ENCODE measurements at places on chromosomes 5 and 9.

DNA sequence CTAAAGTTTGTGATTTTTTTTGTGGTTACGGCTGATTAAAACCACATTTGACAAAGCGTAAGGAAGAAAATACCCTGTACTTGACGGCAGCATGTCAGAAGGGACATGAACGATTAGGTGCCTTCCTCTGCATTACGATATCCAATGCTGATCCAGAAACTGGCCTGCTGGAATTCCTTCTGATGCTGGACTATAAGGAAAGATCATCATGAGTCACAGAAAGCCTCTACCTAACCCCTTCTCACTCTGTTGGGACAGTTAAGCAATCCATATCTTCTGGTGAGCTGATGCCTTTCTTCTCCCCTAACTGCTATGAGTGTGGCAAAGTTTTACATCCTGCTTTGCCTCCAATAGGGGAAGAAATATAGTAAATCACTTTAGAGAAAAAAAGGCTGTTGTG, 78.4 kb upstream of the PAPPA start:
- DNase-seq = no peak

DNA sequence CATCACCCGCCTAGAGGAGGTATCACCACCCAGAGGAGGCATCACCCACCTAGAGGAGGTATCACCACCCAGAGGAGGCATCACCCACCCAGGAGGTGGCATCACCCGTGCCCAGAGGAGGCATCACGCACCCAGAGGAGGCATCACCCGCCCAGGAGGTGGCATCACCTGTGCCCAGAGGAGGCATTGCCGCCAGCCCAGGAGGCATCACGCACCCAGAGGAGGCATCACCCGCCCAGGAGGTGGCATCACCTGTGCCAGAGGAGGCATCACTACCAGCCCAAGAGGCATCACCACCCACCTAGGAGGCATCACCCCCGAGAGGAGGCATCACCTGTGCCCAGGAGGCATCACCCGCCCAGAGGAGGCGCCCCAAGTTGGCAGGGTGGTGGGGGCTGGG, 2.6 kb downstream of the NOTCH1 start:
- DNase-seq = no peak

GRCh38 chr5:32713770-32714381, 2.8 kb downstream of the NPR3 start:
- DNase-seq = no peak

DNA sequence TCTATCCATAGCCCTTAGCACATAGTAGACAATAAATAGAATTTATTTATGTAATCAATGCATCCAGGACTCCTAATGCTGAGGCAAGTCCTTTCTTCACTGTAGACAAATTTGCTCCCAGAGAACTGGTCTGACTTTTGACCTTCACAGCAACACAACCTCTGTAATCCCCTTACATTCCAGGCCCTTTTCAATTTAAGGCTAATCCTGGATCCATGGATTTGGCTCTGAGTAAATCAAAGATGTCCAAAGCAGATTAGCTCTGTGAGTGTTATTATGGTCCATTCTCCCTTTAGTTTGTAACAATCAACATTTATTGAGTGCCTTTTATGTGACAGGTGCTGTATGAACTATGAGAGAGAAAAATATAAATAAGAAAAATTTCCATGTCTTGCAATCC, 27.4 kb upstream of the TMC1 start:
- no peak for DNase-seq

GRCh38 chr5:87116825-87117512, 150.7 kb upstream of the RASA1 start:
- no peak for DNase-seq

DNA sequence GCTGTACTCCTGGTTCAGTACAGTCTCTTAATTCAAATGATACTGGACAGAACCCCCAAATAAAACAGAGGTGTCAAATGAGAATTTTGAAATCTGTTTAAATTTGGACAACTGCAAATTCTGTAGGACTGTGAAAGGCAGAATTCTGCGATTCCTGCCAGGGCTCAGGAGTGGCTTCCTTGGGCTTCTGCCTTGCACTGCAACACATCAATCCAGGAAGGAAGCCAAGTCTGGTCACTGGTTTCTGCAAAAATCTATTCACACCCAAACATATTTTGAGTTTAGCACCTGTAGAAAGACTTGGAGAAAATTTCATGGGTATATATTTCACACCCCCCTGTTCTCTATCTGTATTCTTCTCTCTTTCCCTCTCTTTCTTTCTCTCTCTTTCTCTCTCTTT, 37.5 kb upstream of the FST start:
- DNase-seq = no peak

GRCh38 chr5:175385691-175386362, 58.2 kb downstream of the DRD1 start:
- DNase-seq = no peak

- DNase-seq = no peak
These were observed 25.8 kb downstream of the DCP2 start for GRCh38 chr5:113002423-113002822.

DNA sequence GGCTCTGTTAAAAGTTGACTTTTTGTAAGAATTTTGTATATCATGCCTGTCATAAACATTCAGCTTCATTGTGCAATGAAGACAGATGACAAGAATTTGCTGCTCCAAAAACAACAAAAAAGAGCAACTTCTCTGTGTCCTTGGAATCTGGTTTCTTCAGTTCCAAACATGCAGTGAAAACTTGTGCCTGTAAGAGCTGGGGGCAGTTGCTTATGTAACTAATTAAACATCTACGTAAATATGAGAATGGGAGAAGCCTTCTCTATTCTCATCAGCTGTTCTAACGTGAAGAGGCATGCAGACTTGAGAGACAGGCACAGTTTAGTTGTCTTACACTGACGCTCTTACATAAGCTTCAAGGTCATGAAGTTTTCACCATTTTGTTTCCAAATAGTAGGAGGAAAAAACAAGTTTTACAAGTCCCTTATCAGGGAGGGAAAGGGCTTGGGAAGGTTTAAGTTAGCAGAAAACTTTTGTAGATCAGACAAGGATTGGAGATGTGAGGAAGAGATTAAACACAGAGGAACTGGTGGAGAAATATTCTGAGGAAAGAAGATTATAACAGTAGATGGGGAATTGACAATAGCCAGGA, 170.4 kb downstream of the RFK start:
- no peak for DNase-seq

GRCh38 chr5:57450991-57451876, 31.4 kb downstream of the ACTBL2 start:
- DNase-seq = no peak

DNA sequence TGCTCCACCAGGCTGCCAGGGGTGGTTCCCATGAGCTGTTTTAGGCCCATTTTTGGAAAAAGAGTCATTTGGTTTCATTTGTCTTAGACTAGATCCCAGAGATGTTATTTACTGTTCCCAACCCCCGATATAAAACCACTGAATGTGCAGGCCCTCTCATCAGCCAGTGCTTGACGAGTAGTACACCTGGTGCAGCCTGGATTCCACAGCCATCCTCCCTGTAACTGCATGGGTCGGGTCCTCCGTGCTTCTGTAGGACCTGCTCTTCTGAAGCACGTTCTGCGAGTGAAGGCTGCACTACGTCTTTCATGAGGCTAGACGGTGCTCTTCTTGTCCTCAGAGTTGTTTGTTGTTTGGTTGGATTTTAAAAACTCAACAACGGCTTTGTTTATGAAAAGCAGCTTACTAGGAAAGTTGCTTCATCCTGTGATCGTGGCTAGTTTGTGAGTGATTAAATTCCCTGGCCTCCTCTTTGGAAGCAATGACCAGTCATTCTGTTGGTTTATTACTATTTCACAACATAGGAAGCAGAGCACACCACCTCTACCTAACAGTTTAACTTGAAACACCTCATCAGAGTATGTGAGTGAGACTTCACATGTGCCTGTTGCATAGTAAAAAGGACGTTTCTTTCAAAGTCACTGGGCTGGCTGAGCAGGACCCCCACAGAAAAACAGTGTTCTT, 135.2 kb downstream of the AOPEP start:
- DNase-seq = no peak

DNA sequence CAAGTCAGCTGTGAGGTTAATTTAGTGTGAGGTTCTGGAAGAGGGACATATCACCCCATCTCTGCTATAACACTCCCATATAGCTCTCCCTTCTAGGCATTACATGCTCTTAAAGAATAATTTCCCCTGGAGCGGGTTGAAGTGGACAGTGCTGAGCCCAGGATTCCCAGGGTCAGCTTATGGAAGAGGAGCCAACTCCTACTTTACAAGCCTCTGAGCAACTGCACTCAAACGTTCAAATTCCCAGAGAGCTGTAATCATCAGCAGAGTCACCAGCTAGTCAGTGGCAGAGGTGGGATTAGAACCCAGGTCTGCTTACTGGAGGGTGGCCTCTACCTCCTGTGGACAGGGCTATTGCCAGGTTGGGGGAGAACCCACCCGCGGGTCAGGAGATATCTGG, 1.4 kb downstream of the NEURL1B start:
- DNase-seq = no peak

DNA sequence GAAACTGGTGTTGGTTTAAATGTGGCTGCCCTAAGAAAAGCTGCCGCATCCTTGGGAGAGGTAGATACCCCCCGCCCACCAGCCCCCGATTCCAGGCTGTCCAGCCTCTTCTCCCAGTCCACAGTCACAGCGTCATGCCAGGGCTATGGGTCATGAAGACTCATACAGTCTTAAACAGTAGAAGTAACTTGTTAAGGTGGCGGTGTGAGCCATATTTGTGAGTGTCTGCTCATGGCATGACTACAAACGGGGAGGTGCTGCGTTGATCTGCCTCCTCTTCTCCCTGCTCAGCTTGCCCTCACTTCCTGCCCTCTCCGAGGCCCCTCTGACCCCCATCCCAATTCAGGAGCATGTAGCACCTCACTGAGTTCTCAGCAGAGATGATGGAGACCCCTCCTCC, 20.8 kb downstream of the FGD3 start:
- no peak for DNase-seq

DNA sequence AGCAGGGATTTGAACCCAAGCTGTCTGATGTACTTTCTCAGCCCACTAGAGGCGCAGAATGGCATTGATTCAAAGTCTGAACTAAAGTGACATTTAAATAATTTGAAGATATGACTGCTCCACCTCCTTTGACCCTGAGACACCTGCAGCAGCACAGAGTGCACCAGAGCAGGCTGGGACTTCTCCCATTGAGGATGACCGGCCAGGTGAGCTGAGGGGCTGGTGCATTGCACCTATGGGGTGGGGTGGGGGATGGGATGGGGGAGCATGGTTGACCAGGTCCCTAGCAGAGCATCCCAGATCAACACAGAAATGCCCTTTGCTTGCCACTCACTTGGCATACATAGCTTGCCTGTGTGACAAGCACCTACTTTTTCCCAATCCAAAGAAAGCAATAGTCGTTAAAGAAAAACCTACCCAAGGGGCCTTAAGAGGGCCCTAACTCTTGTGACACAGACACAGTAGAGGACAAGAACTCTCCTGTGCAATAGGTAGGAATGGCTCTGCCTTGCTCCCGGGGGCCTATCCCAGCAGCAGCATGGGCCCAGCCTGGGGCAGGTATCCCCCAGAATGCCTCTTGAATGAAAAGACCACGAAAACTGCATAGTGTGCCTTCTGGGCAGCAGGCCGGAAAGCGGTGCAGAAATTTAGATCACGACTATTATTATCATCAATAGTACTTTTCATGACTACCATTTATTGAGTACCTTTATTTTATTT, 6.5 kb downstream of the SH3PXD2B start:
- no peak for DNase-seq

DNA sequence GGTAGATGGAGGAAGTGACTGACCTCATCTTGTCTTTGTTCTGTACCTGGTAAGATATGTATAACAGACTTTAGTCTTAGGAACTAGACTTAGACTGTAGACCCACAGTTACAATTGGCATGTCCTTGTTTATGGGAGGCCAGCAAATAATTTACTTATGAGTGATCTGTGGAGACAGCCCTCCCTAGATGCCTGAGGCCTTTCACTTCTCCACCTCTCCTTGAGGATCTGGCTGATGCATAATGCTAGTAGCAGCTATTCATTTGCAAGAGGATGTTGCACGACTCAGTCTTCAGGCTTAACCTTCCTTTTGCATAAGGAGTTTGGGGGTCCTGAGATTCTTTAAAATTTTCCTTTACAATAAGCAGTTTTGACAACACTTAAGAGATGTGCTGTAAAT, 100.7 kb downstream of the YTHDC2 start:
- no peak for DNase-seq

DNA sequence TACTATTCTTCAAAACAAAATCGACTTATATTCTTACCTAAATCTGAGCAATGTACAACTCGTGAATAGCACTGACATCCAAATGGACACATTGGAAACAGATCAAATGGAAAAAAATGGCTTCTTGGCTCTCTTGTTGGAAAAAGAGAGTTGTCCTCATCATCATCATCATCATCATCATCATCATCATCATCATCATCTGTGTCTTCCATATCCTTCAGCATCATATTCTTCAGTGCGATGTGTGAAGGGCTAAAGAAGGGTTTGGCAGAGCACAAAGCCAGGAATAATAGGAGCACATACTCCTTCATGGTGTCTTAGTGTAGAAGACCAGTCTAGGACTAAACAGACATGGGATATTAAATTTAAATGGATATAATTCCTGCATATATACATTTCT, 7.7 kb downstream of the ASPN start:
- DNase-seq = no peak

DNA sequence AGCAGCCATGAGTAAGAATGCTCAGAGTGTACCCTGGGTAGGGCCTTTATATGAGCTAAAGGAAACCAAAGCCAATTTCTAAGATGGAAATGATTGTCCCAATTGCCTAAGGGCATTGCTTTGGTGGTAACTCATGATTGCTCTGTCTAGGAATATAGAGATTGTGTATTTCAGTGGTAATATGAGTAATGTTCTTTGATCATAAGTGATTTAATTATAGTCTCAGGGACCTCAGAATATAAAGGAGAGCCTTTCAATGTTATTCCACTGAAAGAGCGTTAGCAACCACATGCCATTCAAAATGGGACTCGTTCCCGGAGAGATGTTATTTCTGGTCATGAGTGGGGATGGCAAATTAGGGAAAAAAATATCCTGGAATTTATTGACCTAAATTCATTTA, 340.5 kb downstream of the ARHGEF28 start:
- no peak for DNase-seq

DNA sequence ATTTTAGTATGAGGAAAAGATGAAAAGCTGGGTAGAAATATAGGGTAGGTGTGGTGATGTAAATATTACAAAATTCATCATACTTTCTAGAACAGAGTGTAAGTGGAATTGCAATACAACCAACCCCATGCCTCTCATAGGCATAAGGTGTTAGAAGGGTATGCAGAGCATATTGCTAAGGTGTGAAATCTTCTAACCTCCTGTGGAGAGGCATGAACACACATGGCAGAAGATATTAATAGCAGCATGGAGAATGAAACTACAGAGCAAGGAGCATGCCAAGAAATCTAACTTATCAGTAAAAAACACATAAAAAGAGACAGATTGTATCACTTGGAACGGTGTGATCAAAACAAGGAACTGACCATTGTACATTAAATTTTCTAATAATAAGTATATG, 441.5 kb downstream of the CDH18 start:
- no peak for DNase-seq

- no peak for DNase-seq
These were observed 8.4 kb upstream of the JMY start for GRCh38 chr5:79227484-79228025.
